Upper lobe of right lung (tissue), 1 donor: ENCODE measurements at places on chromosomes 13 and 19. TPM values are rescaled to one million over a fixed set of nuclear protein-coding genes. Genes with fewer than 3 reads are reported as not detected.
A peak's percentile ranks its signal among the peaks of the same experiment; 100 is the strongest.

Gene KIR3DL1
- total RNA-seq: 0.23 TPM

Gene NLRP12
- 4.0 TPM for total RNA-seq

Gene ZNF653
- total RNA-seq: 10.7 TPM

Gene CEACAM3
- total RNA-seq: 1.2 TPM

Gene NANOS3
- total RNA-seq: not detected

Gene ZNF823
- total RNA-seq: 5.6 TPM

Gene IGFL4
- total RNA-seq: not detected

Gene TMEM190
- not detected for total RNA-seq

Gene ZIC2
- not detected for total RNA-seq

- H3K36me3 ChIP-seq: no peaks in the 10 kb centered on the region
- DNase-seq: no peak
- H3K27ac ChIP-seq: no peak overlapping the region
- no peaks in the 10 kb centered on the region for H3K4me1 ChIP-seq
These were observed 641.0 kb downstream of the FGF9 start for GRCh38 chr13:22311734-22312404.

DNA sequence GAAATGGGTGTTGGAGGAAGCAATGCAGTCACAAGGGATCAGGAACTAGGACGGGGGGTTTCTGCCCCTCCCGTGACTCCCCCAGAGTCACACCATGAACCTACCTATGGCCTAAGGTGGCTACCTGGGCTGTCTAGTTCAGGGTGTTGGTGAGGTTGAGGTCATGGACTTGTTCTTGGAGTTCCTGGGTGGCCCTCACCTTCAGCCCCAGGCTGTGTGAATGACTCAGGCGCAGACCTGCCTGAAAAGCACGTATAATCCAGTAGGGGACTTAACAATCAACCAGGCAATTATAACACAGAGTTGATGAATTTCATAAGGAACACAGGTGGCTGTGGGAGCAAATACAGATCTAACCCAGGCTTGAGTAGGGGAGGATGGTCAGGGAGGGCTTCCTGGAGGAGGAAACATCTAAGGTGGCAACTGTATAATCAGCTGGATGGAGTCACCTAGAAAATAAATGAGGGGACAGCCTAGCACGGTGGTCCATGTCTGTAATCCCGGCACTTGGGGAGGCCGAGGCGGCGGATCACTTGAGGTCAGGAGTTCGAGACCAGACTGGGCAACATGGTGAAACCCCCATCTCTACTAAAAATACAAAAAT is 25.6 kb upstream of the ADGRE1 start:
- no peaks in the 10 kb centered on the region for H3K27me3 ChIP-seq

DNA sequence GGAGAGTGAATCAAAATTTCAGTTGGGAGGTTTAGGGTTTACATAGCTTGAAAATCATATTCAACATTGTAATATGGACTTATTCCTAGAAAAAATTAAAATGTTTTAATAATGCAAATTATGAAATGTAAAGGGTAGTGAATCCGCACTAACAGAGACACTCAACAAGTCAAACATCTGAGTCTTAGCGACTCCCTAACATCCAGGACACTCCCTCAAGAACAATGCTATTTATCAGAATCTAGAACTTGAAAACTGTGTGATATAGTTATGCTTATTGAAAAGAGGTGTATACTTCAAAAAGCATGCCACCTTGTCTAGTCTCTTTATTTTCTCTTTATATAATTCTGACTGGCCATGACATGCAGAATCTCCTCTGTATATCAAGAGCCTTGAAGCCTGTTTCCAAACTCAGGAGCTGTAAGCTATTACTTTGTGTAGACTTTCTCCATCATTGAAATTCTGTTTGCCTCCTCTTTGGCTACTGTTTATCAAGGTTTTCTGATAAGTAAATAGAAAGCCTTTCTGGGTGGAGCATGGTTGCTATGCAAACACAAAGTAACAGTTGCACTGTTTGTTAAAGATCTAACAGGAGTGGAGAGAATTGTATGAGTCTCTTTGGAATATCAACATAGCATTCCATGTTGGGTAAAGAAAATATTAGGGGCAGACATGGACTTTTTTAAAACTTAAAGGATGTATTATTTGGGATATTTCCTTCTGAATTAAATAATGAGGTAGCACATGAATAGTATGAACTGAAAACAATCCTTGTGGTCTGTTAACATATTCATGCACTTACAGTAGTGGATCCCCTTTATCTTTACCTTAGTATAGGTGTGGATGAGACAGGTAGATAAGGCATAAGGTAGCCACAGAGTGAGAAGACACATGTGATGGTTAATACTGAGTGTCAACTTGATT is 56.4 kb upstream of the MBNL2 start:
- no peak for DNase-seq
- H3K27me3 ChIP-seq: no peaks in the 10 kb centered on the region
- H3K4me3 ChIP-seq: no peak overlapping the region

DNA sequence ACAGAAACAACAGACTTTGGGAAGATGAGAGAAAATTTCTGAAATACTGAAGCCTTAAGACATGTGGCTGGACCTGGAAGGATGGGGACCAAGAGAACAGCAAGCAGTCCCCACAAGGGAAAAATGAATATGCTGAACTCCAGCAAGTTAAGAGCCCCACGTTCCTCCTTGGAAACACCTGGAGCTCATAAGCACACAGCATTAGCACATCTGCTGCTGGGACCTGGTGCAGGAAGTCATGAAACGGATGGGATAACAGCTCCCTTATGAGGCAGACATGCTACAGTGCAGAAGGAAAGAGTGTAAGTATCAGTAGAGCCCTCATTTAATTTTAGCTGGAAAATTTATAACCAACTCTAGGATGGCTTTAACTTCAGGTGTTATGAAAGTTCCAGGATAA is 67.3 kb downstream of the SLC15A1 start:
- no peak overlapping the region for H3K27ac ChIP-seq
- no peak overlapping the region for H3K4me3 ChIP-seq
- H3K27me3 ChIP-seq: no peaks in the 10 kb centered on the region
- no peak for DNase-seq
- no peaks in the 10 kb centered on the region for H3K36me3 ChIP-seq

DNA sequence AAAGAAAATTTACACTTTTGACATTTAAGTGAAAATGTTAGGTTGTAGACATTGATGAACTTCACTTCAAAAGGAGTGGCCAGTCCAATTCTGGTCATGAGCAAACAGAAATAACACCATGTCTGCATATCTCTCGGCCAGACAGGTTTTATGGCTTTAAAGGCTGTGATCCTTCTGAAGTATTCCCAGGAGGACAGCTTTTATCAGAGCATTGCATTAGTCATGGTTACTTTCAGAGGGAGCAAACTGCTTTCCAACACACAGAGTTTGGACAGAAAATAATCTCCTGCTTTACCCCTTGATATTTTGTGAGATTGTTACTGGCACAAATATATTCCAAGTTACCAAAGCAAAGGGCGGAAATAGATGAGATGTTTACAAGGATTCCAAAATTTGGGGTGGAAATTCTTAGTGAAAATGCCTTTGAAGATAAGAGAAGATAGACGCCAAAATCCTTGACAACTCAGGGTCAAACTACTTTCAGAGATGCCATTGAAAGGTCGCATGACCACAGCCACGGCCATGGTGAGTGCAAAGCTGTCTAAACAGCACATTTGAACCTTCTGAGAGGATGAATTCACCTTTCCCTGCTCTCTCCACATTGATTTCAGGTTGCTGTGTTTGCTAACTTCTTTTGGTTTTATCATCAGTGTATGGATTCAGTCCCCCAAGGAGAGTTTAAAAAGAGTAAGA is 584.5 kb upstream of the SGCG start:
- no peak for DNase-seq
- no peaks in the 10 kb centered on the region for H3K27me3 ChIP-seq
- H3K4me3 ChIP-seq: no peak overlapping the region

DNA sequence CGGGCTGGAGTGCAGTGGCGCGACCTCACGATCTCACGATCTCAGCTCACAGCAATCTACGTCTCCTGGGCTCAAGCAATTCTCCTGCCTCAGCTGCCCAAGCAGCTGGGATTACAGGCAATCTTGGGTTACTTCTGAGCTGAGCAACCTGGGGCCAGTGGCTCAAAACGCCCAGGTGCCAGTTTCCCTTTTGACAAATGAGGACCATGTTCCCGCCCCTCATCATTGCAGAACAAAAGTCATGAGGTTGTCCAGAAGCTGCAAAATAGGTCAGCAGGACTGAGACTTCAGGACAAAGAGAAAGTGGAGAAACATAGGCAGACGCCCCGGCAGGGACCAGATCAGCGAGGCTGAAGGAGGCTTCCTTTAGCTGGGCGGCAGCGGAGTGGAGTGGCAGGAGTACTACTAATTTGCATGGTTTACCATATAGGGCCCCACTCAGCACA is 3.3 kb upstream of the ADGRE5 start:
- H3K4me1 ChIP-seq: peaks cover 56% of the 10 kb centered on the region
- no peak for DNase-seq
- H3K36me3 ChIP-seq: no peaks in the 10 kb centered on the region
- no peak overlapping the region for H3K4me3 ChIP-seq
- no peaks in the 10 kb centered on the region for H3K27me3 ChIP-seq
- no peak overlapping the region for H3K27ac ChIP-seq

GRCh38 chr19:16371540-16371986 is 46.9 kb downstream of the KLF2 start:
- H3K27ac ChIP-seq: peak overlapping the region; percentile 63
- peaks cover 50% of the 10 kb centered on the region for H3K4me1 ChIP-seq
- H3K36me3 ChIP-seq: peaks cover 22% of the 10 kb centered on the region
- DNase-seq: peak; percentile 84
- no peaks in the 10 kb centered on the region for H3K27me3 ChIP-seq
- no peak overlapping the region for H3K4me3 ChIP-seq

GRCh38 chr19:45766296-45766868 is 2.7 kb downstream of the SIX5 start:
- no peaks in the 10 kb centered on the region for H3K36me3 ChIP-seq
- H3K27me3 ChIP-seq: no peaks in the 10 kb centered on the region
- H3K4me1 ChIP-seq: peaks cover 30% of the 10 kb centered on the region
- peak overlapping the region; percentile 69 for H3K4me3 ChIP-seq

DNA sequence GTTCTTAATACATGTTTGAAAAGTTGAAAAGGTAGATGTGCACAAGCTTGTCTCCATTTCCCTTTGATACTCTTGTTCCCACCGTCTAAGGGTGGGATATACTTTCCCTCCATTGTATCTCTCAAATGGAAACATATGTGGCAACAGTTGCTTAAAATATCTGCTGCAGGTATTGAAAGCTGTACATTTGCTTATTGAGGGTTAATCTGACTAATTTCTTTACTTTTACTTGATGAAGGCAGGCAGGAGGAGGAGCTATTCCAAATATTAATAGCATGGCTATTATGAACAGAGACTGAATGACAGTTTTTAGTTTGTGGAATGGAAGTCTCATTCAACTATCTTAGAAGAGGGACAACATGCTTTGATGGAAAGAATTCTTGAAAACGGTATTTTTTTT is 103.8 kb downstream of the SLC10A2 start:
- DNase-seq: no peak
- no peaks in the 10 kb centered on the region for H3K4me1 ChIP-seq
- H3K27ac ChIP-seq: no peak overlapping the region
- no peaks in the 10 kb centered on the region for H3K36me3 ChIP-seq
- no peak overlapping the region for H3K4me3 ChIP-seq

DNA sequence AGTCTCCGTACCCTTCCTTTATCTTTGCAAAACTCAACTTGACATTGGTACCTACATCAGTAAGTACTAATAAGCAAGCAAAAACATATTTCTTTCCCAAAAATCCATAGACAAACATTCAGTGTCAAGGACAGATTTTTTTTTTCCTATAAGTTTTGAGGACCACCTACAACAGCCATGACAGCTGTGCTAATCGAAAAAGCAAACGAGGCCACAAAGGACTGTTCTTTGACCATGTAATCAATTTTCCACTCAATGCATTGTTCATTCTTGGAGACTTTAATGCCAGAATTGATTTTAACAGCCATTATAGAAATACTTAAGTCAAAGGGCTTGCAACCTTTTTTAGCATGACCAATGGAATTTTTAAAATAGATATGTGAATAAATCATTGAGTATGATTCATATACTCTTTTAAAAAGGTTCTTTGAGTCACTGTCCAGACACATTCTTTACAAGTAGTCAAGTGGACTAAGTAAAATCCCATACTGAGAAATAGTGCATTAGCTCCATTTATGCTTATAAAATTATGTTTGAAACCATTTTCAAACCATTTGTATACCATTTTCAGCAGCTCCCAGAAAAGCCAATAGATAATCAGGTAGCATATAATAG is 323.9 kb downstream of the MZT1 start:
- no peaks in the 10 kb centered on the region for H3K27me3 ChIP-seq
- H3K4me3 ChIP-seq: no peak overlapping the region
- DNase-seq: no peak
- no peaks in the 10 kb centered on the region for H3K36me3 ChIP-seq
- no peak overlapping the region for H3K27ac ChIP-seq
- H3K4me1 ChIP-seq: no peaks in the 10 kb centered on the region

DNA sequence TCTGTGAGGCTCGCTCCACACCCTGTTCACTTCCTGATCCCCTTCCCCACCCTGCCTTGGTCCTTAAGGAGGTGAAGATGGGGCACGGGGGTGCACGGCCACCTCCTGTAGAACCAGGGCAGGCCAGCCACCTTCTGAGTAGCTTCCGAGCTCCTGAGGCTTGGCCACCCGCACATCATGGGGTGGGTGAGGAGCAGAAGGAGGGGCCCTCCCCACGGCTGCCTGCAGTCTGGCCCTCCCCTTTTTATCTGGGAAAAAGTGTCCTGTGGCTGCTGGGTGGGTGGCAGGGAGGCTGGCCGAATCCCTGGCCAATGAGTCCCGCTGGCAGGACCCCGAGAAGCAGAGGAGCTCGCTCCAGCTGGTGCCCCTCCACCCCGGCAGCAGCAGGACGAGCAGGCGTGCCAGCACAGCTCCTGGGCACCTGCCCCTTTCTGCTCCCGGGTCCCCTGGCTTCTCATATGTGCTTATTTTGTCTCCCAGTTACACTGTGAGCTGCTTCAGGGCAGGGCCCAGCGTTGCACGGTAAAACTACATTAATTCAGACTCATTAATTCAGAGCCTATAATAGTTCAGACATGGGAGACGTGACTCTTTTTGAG is 135.0 kb downstream of the KDM4B start:
- peaks cover 10% of the 10 kb centered on the region for H3K36me3 ChIP-seq
- no peak overlapping the region for H3K4me3 ChIP-seq
- H3K27me3 ChIP-seq: no peaks in the 10 kb centered on the region
- peaks cover 5% of the 10 kb centered on the region for H3K4me1 ChIP-seq

DNA sequence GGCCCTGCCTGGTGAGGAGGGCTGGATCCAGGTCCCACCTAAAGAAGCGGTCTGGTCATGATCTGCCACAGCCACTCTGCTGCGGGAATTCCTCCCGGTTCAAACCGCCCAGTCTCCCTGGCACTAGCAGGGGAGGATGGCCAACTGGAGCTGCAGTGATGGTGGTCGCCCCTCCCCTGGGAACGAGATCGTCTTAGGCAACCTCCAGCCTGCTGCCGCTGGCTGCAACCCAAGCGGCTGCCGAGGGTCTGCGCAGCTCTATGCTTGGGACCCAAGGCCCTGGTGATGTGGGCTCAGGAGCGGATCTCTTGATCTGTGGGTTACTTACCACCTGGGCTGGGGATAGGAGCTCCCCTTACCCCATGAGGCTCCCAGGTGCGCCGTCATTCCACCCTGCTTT is 69.1 kb downstream of the TNFSF11 start:
- no peaks in the 10 kb centered on the region for H3K4me1 ChIP-seq
- no peaks in the 10 kb centered on the region for H3K36me3 ChIP-seq
- H3K27ac ChIP-seq: no peak overlapping the region
- no peak overlapping the region for H3K4me3 ChIP-seq
- H3K27me3 ChIP-seq: no peaks in the 10 kb centered on the region

- H3K4me1 ChIP-seq: peaks cover 17% of the 10 kb centered on the region
- peak; percentile 74 for DNase-seq
- H3K27me3 ChIP-seq: peaks cover 42% of the 10 kb centered on the region
- H3K4me3 ChIP-seq: peak within 1 kb of the TSS; percentile 37
- no peak within 1 kb of the TSS for H3K27ac ChIP-seq
- H3K36me3 ChIP-seq: no peaks in the 10 kb centered on the region
These were observed at the start of gene PRKCG for GRCh38 chr19:53881482-53882390. TSS of gene PRKCG (plus strand) at chr19:53882197. CDS start at chr19:53882495, 298 bp downstream.
